ENCODE measurements at places on chromosomes 4 and X.

- DNase-seq = no peak
Measured at GRCh38 chr4:123398853-123399626, 2.4 kb downstream of the SPRY1 start.

DNA sequence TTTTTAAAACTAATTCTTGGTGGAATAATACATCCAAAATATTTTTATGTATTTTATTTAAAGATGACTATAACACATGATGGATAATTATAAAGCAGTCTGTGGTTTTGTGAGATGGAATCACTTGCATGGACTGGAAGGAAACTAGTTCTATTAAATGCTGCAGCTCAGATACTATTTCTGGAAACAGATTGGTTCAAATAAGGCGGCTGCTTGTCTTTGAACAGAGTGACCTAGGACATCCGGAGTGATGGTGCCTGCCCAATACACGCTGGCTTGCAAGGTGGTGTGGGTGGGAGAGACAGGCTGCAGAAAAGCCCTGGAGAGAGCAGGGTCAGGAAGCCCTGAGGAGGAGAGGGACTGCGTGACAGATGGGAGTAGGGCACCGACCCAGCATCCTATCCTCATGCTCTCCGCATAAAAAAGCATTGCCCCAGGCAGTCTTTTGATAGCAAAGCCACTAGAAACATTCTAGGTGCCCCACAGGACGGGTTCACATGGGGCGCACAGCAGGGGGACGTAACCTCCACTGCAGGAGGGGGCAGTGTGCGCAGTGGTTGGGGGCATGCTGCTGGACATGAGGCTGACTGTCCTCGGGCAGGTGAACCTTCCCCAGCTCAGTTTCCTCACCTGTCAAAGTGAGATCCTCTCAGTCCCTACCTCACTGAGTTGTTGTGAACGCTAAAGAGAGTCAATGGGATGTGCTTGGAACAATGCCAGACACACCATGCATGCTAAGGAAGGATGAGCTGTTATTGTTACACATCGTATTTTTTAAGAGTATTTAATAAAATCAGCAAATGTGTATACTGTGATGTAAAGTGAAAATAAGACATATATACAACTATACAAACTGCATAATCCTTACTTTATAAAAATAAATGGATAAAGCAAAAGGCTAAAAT is 71.3 kb downstream of the EVC2 start:
- DNase-seq = no peak

DNA sequence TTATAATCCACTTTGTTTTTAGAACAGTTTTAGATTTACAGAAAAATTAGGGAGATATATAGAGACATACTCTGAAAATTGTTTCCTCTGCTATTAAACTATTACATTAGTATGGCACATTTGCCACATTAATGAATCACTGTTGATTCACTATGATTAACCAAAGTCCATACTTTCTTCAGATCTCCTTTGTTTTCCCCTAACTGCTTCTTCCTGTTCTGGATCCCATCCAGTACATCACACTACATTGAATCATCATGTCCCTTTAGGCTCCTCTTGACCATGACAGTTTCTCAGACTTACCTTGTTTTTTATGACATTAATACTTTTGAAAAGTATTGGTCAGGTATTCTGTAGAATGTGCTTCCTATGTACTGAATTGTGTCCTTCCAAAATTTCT is 109.2 kb upstream of the EDNRA start:
- no peak for DNase-seq

- no peak for DNase-seq
Measured at GRCh38 chrX:44899946-44900345, 27.0 kb downstream of the KDM6A start.

DNA sequence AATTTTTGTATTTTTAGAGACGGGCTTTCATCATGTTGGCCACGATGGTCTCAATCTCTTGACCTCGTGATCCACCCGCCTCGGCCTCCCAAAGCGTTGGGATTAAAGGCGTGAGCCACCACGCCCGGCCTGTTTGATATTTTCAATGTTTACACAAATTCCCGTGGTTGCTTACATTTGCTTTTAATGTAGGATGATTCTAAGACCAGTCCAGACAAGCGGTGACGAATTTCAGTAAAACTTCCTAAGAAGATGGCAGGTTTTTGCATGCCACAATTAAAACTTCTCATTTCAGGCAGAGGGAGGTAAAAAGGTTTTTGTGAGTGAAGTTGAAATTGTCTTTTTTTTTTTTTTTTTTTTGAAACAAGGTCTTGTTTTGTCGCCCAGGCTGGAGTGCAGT is 41.4 kb upstream of the RBPJ start:
- DNase-seq = no peak

GRCh38 chr4:122584519-122584918 is 36.3 kb downstream of the IL21 start:
- DNase-seq = no peak

DNA sequence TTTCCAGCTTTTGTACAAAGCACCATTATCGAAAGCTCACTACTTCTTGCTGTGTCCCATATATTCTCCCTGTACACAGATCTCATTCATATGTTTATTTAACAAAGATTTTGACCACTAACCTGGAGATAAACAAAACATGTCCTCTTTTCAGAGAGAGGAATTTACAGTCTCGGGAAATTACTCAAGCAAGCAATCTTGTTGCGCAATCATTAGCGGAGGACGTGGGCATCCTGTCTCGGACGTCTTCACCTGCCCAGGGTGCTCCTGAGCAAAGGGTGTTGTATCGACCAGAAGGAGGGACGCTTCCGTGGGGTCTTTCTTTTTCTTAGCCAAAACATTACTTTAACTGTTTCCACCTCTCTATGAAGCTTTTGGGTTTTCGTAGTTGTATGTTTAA is 66.5 kb upstream of the CLCN4 start:
- DNase-seq = no peak

DNA sequence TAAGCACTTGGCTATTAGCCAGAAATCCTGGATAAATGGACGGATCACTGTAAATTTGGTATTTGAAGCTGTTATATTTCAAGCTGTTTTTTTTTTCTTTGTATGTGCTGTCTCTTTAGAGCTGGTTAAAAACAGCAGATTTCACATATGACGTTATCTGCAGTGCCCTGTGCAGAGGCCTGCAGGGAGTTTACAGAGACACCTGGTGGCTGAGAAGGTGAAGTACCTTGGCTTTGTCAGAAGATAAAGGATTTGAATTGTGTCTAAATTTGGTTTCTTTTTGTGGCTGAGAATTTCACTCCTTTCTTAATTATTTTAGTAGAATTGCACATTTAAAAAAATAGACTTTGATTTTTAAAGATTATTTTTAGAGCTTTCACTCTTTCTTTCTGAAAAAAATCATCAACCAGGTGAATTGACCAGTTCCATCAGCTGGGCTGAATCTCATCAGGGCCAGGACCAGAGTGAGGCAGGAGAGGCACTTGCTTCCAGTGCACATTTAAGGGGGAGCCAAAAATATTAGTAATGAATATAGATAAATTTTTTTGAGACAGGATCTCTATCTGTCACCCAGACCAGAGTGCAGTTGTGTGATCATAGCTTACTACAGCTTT is 9.6 kb upstream of the CHRNA9 start:
- DNase-seq = no peak

DNA sequence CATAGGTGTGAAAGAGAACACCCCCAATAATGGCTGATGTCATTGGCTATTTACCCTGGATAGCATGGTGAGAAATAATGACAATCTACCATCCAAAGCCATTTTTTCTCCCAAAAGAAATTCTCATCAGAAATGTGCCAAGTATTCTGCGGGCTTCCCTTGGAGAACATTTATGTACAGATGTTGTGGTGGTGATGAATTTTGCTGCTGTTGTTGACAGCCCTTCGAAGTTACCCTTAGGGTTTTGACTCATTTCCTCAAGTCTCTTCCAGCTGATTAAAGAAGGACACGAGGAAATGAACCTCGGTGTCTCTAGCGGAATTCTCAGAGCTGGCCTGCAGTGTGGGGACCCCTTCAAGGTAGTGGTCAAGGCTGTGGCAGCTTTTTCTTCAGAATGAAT is 3.4 kb downstream of the KIT start:
- no peak for DNase-seq

Measured in stimulated activated CD8-positive, alpha-beta memory T cell treated with anti-CD3 and anti-CD28 coated beads, Interleukin-15, amount 100 ng/mL, for 24 hours (primary cell).